ENCODE measurements at places on chromosomes 6 and 20.
A peak's percentile ranks its signal among the peaks of the same experiment; 100 is the strongest.

GRCh38 chr6:157403686-157404051, 22.7 kb downstream of the ZDHHC14 start:
- no peak for DNase-seq

DNA sequence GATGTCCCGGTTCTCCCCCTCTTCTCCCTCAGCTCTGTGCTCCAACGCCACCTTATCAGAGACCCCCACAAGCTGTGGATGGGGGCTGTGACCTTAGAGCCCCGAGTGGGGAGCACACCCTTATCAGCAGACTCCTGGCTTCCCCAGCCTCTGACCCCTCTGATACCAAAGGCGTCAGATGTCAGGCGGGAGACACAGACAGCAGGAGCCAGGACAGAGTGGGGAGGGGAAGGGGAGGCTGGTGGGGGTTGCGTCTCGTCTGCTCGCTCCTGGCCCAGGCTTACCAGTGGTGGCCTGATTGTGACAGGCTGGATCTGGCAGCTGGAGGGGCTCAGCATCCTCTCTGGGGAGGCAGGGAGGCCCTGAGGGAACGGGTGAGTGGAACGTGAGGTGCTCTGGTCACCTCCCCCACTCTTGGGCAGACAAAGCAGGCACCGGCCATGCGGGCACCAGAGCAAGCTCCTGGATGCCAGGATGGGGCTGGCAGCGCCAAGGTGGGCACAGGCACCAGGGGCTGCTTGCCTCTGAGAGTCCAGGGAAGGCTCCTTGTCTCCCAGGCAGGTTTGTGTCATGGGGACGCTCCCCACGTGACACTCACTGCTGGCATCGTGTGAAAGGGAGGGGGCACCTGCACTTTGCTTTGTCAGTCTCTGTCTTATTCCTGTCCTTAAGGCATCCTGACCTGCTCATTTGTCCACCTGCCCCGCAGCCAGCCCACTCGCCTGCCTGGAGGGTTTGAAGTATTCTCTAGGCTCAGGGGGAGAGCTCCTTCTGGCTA, 27.8 kb upstream of the GATA5 start:
- no peak for DNase-seq

- DNase-seq = no peak
Measured at GRCh38 chr6:139109558-139109957, 25.3 kb upstream of the HECA start.

DNA sequence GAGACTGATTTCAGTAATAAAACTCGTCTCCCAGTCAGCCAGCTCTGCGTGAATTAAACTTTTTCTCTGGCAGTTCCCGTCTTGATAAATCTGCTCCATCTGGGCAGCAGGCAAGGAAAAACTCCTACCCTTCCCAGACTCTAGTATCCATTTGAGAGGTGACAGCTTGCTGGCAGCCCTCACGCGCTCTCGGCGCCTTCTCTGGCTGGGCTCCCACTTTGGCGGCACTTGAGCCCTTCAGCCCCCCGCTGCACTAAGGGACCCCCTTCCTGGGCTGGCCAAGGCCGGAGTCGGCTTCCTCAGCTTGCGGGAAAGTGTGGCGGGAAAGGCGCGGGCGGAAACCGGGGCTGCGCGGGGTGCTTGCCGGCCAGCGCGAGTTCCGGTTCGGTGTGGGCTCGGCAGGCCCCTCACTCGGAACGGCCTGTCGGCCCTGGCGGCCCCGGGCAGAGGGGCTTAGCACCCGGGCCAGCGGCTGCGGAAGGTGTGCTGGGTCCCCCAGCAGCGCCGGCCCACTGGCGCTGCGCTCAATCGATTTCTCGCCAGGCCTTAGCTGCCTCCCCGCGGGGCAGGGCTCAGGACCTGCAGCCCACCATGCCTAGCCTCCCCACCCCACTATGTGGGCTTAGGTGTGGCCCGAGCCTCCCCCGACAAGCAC, 21.8 kb upstream of the GMPR start:
- DNase-seq = no peak

DNA sequence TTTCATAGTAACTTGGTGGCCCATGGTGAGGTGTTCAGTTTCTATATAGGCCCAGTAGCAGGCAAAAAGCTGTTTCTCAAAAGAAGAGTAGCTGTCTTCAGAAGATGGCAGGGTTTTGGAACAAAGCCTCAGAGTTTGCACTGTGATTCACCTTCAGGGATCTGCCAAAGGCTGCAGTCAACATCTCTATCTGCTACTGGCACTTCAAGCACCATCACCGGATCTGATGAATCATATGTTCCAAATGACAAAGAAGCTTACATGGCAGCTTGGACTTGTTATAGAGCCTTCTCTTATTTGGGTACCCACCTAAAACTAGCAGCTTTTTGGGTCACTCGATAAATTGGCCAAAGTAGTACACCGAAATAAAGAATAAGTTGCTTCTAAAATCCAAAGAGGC, 39.5 kb downstream of the PKIB start:
- peak; percentile 62 for DNase-seq

- DNase-seq = no peak
Measured at GRCh38 chr6:130929036-130929678, 102.0 kb downstream of the SMLR1 start.

DNA sequence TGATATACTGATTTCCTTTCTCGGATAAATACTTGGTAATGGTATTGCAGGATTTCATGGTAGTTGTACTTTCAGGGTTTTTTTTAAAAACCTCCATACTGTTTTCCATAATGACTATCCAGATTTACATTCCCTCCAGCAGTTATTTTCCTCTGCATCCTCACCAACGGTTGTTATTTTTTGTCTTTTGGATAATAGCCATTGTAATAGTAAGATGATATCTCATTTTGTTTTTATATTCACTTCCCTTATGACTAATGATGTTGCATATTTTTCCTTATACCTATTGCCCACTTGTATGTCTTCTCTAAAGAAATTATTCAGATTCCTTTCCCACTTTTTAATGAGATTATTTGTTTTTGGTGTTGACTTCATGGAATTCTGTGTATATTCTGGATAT, 231.0 kb downstream of the MEI4 start:
- DNase-seq = peak; percentile 8

- DNase-seq = no peak
Measured at GRCh38 chr6:125931733-125932450, 24.7 kb upstream of the HINT3 start.

DNA sequence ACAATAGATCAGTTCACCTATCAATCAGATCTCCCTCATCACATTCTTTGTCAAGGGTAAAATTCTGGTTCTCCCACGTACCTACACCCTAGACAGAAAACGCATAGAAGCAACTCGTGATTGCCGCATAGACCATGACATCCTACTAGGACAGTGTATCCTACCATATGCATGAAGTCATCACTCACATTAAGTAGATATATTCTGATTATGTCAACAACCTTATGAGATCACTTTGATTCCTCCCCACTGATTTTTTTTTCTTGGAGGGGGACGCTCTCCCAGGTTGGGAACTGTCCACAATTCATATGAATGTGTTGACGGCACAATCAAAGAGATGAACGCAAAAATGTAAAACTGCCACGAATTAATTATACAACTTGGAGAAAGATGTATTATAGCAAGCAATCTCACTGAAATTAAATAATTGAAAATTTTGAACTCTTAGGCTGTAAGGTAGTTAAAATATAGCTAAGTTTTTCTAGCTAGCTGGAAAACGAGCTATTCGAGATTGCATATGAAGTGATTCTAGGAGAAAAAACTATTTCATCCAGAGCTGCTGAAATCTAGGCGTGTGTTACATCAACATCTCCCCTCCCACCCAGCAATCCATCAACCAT, 82.5 kb upstream of the CCDC28A start:
- peak; percentile 27 for DNase-seq

- no peak for DNase-seq
Measured at GRCh38 chr6:170311696-170312095, 5.1 kb downstream of the FAM120B start.

DNA sequence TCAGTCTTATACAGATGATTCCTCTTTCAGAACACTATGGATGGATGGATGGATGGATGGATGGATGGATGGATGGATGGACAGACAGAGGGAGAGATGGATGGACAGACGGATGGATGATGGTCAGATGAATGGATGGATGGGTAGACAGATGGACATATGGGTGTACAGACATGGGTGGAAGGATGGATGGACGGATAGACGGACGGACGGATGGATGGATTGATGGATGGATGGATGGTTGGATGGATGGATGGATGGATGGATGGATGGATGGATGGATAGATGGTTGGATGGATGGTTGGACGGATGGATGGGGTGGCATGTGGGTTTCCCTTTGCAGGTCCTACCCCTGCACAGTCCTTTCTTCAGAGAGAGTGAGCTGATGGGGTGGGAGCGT, 320.7 kb downstream of the CDH4 start:
- DNase-seq = no peak

GRCh38 chr20:10508060-10508459, 73.0 kb downstream of the SLX4IP start:
- DNase-seq = no peak

GRCh38 chr20:38126146-38126921, 38.7 kb downstream of the TGM2 start:
- DNase-seq = no peak

DNA sequence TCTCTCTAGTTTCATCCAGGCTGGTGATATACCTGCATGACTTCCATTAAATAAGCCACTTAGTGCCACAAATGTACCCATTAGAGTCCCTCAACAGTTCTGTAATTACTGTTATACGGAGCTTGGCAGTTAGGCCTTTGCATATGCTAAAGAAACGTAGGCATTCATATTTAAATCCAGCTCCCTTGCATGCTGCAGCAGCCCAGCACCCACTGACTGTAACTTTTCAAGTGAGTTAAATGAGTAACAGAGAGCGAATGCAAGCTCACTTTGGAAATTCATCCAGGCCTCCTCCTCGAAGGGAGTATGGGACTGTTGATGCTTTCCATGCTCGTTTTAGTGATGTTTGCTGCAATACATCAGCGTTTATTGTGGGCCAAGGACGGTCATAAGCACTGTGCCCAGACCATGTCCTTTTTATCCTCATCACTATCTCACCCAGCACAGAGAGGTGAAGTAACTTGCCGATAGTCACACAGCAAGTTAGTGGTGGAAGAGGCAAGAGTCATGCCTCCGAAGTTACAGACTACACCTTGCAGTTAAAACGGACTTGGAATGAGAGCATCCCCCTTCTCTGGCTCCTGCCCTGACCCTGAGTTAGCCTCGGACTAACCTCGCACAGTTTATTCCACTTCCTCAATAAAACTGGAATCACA, 179.4 kb upstream of the PDE10A start:
- DNase-seq = no peak

DNA sequence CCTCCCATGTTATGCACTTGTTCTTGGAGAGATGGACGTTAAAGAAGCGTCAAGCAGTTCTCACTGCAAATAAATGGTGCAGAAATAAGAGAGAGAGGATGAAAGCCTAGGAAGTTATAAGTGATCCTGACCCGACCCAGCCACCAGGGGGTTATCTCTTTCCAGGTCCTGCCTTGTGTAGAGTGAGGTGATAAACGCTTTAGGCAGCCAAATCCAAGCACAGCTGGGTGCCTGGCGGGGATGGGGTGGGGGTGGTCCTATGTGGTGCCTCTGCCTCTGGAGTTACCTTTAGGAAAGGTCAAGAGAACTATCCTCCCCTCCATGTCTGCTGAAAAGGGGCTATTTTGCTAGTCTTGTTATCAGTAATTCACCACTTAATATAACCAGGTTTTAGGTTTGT, 9.2 kb upstream of the TFAP2A start:
- DNase-seq = peak; percentile 27

DNA sequence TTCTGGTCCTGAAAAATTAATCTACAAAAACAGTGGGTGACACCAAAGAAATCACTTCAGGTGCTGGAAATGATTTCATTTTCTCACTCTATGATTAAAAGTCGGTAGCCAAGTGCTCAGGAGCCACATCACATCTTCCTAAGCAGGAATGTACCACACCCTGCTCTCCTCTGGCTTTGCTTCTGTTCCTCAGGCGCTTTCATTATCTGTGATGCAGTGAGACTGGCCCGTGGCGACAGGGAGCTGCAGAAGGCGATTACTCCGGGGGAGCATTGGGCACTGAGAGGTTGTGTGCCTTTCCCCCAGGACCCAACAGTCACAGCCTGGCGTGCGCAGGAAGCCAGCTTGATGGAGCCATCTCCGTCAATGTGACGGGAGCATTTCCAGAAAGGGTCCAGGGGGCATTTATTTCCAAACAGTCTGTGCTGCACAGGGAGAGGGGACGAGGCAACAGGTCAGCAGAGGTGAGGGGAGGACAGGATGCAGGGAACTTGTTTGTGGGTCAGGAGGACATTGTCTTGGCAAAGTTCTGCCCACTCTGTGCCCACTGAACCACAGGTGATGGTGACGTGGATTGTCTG, 5.6 kb upstream of the ZNF831 start:
- no peak for DNase-seq

Measured in epithelial cell of esophagus (primary cell).